Stomach (tissue), 19 donors: ENCODE measurements at places on chromosomes 4 and X. TPM values are rescaled to one million over a fixed set of nuclear protein-coding genes. Genes with fewer than 3 reads are reported as not detected.

Gene CTAG1B
- not detected for total RNA-seq

Gene HPGDS
- 2.8 TPM for total RNA-seq

Gene GLRA3
- not detected for total RNA-seq

Gene GJB1
- 8.1 TPM for total RNA-seq

Gene GPRASP1
- 10.3 TPM for total RNA-seq

Gene SYP
- 5.0 TPM for total RNA-seq

Gene MCUB
- 0.89 TPM for total RNA-seq

Gene SHOX
- not detected for total RNA-seq

Gene FANCB
- 5.3 TPM for total RNA-seq

Gene TEX13C
- total RNA-seq = not detected

Gene GAGE12G
- not detected for total RNA-seq

Gene UBA1
- total RNA-seq = 278 TPM

Gene ZAR1
- total RNA-seq = not detected

Gene CPZ
- 4.3 TPM for total RNA-seq

Gene UCP1
- total RNA-seq = 0.37 TPM

Gene PGRMC2
- total RNA-seq = 79.4 TPM

Gene USP53
- total RNA-seq = 116 TPM

Gene PDGFRA
- total RNA-seq = 371 TPM

Gene SSX4B
- not detected for total RNA-seq

Gene FRG2
- not detected for total RNA-seq

Gene TCEAL5
- total RNA-seq = 1.7 TPM

Gene FGA
- total RNA-seq = 9.5 TPM

Gene ITGB1BP2
- total RNA-seq = not detected

Gene TMEM35A
- total RNA-seq = 5.4 TPM
